ENCODE measurements at places on chromosomes 16 and 17.

GRCh38 chr17:63774969-63775265 lies 947 bp downstream of the DDX42 start:
- DNase-seq = no peak

DNA sequence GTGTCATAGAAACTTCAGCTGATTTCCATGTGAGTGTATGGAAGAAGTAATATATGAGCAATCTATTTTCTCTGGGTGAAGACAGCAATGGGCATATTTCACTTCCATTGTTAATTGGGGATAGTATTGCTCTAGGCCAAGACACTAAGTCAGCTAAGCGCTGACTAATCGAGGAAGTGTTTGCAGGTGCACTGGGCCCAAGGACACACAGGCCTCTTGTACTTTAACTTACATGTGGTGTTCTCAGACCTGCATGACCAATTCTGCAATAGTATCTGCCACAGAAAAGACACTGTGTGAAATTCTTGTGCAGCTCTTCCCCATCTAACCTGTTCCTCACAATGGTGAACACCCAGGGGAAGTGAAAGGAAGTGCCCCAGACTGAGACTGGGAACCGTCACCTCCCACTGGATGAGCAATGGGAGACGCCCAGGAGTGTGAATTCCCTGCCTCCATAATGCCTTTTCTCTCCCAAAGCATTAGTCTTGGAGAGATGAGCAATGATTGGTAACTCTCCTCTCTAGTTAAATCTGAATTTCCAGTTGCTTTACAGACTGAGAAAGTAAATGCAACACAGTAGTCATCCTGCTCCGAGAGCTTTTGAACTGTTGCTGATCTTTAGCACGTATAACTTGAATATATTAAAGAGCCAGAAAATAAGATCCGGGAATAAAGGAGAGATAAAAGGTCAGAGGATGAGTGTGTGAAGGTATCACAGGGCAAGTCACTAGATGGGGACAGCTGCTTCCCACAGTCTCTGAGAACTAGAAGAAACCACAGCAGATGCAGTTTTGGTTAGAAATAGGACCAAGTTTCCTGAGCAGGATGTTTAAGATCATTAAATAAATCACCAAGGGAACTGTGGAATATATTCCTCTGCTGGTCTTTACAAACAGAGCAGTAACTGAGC lies 82.6 kb downstream of the CDK5R1 start:
- DNase-seq = no peak

GRCh38 chr17:38897176-38897575 lies 27.3 kb downstream of the LASP1 start:
- DNase-seq = no peak

GRCh38 chr17:64107500-64108236 lies 22.3 kb downstream of the ERN1 start:
- DNase-seq = no peak

- DNase-seq = peak; percentile 35
These were observed 490 bp downstream of the GID4 start for GRCh38 chr17:18039535-18040260.

- no peak for DNase-seq
These were observed 39.3 kb downstream of the CHCT1 start for GRCh38 chr17:60461584-60461983.

DNA sequence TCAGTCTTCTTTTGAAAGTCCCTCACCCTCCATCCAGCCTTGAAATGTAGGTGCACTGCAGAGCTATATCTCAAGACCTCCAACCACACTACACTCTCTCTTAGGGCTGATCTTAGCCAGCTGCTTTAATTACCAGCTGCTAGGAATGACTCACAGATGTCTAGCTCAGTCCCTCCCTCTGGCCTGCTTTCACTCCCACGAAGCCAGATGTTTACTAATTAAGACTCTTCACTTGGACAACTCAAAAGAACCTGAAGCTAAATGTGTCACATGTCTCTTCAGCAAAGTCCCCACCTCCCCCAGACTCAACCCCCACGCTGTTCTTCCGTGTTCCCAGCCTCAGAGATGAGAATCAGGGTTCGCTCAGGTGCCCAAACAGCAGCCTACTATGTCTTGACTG lies 2.6 kb downstream of the GTF3C1 start:
- no peak for DNase-seq

DNA sequence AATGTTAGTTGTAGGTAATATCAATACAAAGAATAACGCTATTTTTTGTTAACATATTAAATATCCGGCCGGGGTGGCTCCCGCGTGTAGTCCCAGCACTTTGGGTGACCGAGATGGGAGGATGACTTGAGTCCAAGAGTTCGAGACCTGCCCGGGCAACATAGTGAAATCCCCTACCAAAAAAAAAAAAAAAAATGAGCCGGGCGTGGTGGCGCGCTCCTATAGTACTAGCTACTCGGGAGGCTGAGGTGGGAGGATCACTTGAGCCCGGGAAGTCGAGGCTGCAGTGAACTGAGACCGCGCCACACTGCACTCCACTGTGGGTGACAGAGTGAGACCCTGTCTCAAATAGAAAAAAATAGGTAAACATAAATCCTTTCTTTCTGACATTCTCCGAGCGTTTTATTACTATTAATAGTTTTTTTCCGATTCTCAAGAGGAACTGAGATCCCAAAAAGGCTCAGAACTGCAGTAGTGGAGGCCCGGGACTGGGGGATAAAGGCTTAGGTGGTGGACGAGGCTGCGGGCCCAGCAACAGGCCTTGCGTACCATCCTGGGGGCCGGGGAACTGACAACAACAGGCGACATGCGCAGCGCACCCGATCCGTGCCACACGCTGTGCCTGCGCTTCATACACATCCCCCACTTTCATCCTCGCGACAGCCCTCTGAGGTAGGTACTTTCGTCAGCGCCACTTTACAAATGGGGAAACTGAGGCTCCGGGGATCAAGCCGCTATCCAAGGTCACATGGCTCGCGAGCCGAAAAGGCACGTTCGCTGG lies 919 bp downstream of the N4BP1 start:
- peak; percentile 54 for DNase-seq

- no peak for DNase-seq
These were observed 30.8 kb downstream of the CDIP1 start for GRCh38 chr16:4507588-4508345.

- no peak for DNase-seq
These were observed 28.6 kb upstream of the HYDIN start for GRCh38 chr16:71259086-71259485.

- no peak for DNase-seq
These were observed 104.6 kb downstream of the TRIM37 start for GRCh38 chr17:59002126-59002525.

DNA sequence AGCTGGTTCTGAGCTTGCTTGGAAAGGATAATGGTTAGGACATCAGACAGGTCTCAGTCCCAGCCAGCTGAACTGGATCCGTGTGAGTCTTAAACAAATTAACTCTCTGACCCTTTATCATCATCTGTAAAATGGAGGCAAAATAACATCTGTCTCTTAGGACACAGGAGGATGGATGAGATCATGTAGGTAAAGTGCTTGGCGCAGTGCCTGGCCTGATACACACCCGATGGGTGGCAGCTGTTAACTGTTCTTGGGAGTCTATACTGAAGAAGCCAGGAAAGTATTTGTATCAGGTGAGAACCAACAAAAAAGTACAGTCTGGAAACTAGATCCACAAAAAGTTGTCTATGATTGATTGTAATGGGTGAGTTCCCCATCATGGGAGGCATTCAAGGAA lies 188.6 kb downstream of the C16orf78 start:
- DNase-seq = no peak

DNA sequence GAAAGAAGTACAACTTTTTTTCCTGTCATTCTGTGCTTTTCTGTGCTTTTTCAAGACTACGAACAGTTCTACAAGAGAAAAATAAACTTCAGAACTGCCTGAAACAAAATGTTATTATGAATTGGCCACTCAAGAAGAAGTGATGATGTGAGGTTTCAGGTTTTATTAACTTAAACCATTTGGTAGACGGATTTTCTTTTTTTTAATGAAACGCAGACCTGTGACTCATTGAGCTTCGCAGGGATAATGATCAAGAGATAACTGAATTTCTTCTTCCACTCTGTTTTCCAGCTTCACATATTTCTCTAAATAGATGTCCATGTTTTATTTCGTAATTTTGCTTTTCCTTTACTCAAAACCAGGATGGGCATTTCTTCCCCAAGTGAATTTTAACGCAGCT lies 32.7 kb downstream of the AIPL1 start:
- DNase-seq = no peak

DNA sequence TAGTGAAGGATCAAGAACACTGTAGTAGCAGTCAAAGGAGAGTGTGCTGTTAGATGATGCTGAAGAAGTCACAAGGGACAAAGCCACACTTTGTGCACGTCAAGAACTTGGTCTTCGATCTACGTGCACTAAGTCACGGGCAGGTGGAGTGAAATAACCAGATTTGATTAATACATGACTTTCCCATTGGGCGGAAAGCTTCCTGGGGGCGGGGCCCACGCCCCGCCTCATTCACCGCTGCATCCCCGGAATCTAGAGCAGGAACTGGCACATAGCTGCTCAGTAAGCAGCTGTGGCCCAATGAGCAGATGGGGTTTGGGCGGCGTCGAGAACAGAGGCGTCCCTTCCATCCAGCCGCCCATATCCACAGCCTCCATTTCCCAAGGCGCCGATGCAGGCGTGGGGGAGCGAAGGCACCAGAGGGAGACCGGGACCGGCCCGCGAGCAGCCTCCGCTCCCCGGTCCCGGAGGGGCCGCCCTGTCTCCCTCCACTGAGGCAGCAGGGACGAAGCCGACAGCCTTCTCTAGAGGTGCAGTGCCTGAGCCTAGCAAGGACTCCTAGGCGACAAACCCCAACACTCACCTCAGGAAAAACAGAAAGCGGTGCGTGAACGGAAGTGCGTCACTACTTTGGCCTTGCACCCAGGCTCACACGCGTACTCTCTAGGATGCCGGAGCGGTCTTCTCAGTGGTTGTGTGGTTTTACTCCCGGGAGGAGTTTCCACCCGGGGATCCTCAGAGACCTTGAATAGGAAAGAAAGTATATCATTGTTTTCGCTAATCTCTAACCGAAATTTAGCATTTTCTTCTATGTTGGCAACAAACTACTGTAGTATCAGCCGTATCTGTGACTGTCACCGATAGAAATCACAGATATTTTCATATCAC lies 4.9 kb downstream of the ZNF19 start:
- DNase-seq = peak; percentile 81

GRCh38 chr17:79406316-79406715 lies 204.5 kb downstream of the RBFOX3 start:
- no peak for DNase-seq

- DNase-seq = no peak
These were observed 9.6 kb downstream of the SCN4A start for GRCh38 chr17:63963123-63963522.

DNA sequence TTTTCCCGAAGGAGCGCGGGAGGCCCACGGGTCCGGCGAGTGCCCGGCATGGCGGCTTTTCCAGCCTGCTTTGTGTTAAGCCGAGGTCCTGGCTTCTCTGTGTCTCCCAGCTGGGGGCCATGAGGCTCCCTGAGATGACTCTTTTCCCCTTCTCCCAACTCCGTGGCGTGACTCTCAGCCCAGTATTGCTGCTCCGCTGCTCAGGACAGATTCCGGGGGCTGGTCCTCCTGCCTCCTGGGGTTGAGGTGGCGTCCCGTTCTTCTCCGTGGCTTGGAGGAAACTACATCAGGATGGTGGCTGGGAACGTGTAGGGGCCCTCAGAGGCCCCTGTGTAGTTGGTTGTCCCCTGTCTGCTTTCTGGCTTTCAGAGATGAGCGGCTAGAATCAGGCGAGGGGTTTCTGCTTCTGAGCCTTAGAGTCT lies 951 bp downstream of the GPS1 start:
- no peak for DNase-seq

DNA sequence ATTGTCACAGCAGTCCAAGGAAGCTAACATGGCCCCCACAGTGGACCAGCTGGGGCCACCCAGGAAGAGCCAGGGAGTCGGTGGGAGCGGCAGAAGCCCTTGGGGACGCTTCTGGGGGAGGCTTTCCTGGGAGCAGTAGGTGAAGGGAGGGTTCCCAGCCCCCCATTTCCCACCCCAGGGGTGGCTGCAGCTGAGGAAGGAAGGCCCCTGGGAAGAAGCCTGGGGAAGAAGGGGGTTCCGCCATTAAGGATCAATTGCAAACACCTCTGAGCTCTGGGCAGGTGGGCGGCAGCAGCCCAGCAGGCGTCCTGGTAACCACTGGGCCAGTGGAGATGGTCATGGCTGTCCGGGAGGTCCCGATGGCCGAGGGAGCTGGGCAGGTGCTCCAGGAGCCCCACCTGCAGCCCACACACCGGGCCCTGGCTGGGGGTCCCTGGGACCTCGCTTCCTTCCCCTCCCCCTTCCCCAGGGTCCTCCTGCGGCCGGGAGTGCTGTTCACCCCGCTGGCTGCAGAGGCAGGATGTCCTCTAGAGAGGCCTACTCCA lies 592 bp upstream of the PERCC1 start:
- DNase-seq = no peak

- peak; percentile 27 for DNase-seq
These were observed 56.1 kb upstream of the ACSF3 start for GRCh38 chr16:89037261-89038152.

DNA sequence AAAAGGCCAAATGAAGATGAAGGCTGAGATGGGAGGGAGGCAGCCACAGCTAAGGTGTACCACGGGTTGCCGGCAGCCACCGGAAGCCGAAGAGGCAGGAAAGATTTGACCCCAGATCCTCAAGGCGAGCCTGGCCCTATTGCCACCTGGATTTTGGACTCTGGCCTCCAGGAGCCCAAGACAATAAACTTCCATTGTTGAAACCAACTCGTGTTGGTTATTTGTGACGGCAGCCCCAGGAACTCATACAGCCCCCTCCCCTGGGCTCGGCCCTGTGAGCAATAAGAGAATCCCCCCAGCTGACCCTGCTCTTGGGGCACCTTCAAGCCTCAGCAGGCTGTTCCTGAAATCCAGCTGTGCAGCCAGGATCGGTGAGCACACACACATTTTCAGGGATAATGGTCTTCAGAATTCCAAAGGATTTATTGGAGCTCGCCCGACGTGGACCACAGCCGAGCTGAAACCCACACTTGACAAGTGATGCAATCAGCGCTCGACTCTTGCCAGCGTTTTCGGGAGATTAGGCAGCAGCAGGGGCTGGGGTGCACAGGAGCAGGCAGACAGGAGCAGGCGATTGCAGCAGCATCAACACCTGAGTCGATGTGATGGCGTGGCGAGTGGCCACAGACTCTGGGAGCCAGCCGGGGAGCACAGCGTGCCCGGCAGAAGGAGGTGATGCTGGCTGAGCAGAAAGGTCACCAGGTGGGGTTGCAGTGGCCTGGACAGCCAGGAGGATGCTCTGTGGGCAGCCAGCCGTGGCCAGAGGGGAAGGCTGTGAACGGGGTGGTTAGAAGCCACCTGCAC lies 22.4 kb upstream of the CBX4 start:
- no peak for DNase-seq

- no peak for DNase-seq
These were observed 2.9 kb downstream of the LDHD start for GRCh38 chr16:75113541-75114121.
